ENCODE measurements at places on chromosomes 3 and 15.

- ATAC-seq: no peak
These were observed 102.8 kb downstream of the SNRPN start for GRCh38 chr15:25057574-25057973.

- no peak for ATAC-seq
These were observed 20.1 kb upstream of the FSTL1 start for GRCh38 chr3:120470870-120471269.

DNA sequence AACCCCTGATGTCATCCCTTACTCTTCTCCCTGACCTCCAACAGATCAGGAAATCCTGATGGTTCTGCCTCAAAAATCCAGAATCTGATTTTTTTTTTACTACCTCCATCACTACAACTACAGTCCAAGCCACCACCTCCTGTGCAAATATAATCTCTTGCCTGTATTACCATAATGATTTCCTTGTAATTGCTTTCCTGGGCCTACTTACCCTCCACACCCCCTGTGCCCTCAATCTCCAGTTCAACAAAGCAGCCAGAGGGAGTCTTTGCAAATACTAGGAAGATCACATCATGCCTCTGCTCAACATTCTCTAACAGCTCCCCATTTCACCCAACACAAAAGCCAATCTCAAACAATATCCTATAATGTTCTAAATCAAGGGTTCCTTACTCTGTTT, 159.9 kb downstream of the FMN1 start:
- no peak for ATAC-seq

DNA sequence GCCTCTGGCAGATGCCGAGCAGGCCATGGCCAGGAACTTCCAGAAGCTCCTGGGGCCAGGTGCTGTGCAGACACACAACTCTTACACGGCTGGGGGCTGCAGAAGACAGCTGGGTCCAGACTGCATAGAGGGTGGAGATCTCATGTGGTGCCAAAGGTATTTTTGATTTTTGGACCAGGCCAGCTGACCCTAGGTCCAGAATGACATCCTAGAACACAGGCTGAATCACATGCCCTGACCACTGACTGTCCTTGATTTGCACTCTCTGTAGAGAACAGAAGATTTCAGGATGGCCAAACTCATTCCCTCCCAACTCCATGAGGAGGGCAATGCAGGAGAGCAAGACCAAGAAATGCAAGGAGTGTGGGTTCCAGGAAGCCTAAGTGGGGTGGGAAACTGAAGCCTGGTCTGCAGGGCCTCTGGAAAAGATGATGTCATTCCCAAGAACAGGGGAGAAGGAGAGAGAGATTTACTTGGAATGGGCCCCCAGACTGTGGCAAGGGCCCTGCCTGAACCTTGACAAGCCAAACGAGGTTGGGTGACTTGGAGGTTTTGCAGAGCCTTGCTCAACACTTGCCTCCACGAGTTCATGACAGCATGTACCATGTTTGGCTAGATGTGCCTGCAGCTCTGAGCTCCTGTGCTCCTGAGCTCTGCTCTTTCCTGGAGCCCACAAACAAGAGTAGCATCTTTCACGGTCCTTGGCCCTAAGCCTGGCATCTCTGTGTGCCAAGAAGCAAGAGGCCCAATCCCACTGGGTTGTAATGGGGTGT, 38.5 kb upstream of the CTSH start:
- ATAC-seq: no peak

DNA sequence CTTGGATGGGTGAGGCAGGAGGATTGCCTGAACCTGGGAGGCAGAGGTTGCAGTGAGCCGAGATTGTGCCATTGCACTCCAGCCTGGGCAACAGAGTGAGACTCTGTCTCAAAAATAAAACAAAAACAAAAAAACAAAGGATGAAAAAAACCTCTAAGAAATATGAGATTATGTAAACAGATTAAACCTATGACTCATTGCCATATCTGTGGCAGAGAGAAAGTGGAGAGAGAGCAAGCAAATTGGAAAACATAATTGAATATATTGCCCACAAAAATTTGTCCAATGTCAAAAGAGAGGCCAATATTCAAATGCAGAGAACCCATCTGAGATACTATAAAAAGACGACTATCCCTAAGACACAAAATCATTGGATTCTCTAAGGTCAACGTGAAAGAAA, 1106.0 kb downstream of the OTOL1 start:
- ATAC-seq: no peak

DNA sequence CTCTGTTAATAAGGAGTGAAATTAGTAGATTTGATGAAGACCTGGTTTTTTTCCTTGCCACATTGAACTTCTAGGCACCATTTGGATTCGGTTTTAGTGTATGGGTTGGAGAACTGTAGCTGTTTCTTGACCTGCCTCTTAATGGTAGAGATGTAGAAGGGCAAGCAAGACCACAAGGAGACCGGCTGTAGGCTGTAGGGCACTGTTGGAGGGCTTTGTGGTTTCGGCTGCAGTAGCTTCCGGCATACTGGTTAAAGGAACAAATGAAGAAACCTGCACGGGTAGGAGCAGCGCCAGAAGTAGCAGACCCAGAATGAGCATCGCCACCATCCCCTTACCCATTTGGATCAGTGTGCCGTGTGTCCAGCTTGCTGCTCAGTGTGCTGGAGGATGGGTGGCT, 7.9 kb downstream of the PCLAF start:
- ATAC-seq: no peak

DNA sequence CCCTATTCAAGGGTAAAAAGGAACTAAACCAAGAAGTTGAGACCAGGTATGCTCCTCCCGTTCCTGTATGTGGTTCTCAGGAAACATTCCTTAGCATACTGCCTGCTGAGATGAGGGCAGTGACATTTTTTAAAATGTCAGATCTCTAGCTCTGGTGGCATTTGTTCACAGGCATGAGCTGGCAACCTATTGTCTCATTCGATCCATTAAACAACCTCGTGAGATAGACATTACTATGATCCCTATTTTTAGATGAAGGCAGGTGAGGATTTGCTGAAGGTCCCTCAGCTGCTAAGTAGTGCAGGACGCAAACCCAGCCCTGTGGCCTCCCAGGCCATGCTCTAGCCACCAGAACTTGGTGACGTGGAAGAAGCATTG, 74.9 kb downstream of the SIDT1 start:
- ATAC-seq: no peak

- ATAC-seq: no peak
These were observed 11.5 kb downstream of the UBP1 start for GRCh38 chr3:33428734-33429133.

DNA sequence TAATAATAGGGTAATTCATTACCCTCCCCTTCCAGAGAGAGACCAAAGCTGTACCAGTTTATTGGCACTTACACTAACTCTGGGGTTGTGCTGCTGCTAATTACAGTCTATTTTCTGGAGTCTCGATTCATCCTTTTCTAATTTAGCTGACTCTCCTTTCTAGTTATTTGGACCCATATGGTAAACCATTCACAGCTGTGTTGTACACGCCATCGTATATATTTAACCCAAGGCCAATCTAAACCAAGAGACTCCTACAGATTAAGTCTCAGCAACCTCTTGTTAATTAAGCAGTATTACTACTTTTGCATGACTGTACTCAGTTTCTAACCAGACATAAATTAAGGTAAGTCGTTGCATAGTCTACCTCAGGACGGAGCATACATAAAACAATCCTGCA, 22.5 kb downstream of the ANXA2 start:
- no peak for ATAC-seq

DNA sequence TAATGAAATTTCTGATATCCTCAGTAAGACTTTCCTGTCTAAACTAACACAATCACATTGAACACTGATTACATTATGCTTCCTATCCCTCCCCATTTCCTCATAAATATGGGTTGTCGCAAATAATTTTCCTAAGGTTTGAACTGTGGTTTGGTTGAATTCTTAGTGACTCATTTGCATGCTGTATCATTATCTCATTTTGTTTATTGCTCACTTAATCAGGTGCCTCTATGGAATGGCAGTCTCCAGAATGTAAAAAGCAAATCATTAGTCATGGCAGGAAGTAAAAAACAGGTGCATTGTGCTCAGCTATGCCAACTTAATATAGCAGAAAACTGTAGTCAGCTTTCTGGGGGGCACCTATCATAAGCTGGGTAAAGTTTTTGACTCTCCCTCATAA, 216.0 kb upstream of the ZBTB20 start:
- ATAC-seq: no peak

DNA sequence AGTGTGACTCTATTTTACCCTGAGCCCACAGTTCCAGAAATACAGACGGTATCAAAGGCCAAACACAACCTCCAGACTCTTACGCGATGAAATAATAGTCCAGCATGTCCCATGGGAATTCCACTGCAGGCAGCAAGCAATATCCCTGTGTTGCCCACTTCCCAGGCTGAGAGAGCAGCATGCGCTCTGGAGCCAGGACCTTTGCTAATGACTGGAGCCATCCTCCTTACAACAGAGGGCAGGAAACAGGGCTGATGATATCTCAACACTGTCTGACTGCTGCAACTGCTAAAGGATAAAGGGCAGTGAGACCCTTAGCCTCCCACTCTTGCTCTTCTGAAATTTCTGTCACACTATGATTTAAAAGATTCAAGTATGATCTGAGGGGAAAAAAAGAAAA, 34.8 kb downstream of the MCF2L2 start:
- ATAC-seq: no peak

- peak; percentile 96 for ATAC-seq
These were observed 490.2 kb downstream of the IGSF11 start for GRCh38 chr3:118544458-118544857.

DNA sequence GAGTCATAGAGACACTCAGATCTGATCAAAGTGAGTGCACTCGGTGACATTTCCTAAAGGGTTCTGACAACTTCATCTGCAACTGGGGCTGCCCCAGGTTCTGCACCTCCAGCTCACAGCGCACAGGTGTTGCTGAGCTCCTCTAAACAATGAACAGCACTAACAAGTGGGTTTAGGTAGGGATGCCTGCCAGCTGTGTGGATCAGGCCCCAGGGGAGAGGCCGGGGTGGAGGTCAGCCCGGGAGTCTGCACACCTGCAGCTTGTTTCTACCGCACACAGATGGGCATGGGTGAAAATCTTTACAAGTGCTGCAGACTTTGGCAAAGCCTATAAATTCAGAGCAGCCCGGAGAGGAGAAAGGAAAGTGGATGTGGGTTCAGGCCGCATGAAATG, 355 bp downstream of the FBXW12 start:
- no peak for ATAC-seq

DNA sequence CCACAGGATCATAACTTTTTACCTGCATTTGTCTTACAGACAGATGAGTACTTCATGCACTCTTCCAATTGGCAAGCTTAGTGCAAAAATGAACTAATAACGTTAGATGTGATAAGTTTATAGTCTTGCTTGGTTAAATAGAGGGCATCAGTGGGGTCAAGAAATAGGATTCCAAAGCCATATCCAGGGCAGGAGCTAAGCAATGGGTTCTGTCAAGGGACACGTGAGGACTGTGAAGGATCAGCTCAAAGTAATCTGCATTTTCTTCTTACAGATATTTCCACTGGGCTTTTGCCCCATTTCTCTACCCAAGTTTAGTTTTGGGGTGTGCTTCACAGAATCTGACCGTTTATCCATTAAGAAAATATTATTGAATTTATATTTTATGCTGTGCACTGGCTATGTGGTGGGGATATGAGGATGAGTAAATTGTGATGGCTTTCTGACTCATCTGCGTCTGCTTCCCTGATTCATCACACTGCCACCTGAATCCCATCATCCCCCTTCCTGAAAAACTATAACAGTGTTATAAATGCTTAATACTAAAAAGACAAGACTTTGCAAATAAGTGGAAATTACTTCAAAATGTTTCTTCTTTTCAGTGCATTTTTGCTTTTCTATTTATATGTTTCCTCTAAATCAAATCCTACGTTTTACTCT, 17.5 kb downstream of the PPP2R3A start:
- ATAC-seq: no peak

- peak; percentile 68 for ATAC-seq
These were observed 200.7 kb downstream of the KCNH8 start for GRCh38 chr3:19348941-19349564.

DNA sequence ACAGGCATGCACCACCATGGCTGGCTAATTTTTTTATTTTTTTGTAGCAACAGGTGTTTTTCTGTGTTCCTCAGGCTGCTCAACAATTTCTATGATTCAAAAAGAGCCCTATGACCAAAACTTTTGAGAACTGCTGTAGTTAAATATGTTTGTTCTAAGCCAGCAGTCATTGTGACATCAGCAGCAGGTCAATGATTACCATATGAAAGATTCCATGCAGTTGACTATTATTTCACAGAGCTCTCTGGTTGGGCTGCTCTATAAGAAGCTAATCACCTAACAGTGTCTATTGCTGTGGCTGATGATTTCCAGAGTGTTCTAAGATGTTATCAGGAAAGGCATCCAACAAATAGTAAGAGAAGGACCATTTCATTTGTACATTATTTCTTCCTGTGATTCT, at the start of gene CCDC54:
TSS of gene CCDC54 (plus strand) at position 289 of the 400 bp plus-strand sequence. CDS start 149 bp downstream, outside the sequence.
- ATAC-seq: no peak

GRCh38 chr3:169759256-169759655, 5.6 kb downstream of the TERC start:
- peak; percentile 41 for ATAC-seq

GRCh38 chr15:85403745-85404144, 23.3 kb downstream of the AKAP13 start:
- ATAC-seq: no peak

DNA sequence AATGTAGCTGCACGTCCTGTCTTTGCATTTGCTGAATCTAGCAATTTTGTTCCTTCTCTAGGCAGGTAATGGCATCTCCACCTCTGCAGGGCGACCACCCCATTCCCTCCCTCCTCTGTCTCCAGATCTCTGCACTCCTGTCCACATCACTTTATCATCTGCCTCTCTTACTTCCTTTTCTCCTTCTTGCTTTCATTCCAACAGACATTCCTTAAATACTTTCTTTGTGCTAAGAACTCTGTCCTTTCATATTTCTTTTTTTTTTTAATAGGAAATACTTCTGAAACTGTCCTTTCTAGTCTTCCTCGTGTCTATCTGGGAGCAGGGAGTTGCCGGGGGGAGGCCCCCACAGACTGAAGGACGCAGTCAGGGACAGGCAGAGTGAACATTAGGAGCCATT, 7.2 kb downstream of the ITIH3 start:
- ATAC-seq: no peak

- ATAC-seq: no peak
These were observed at the start of gene DRD3 for GRCh38 chr3:114178770-114179368. Gene DRD3, minus strand, starts transcription at chr3:114179052. Its CDS starts 7,060 bp downstream, at chr3:114171992.

GRCh38 chr3:73523661-73524060, 101.1 kb downstream of the PDZRN3 start:
- ATAC-seq: no peak

DNA sequence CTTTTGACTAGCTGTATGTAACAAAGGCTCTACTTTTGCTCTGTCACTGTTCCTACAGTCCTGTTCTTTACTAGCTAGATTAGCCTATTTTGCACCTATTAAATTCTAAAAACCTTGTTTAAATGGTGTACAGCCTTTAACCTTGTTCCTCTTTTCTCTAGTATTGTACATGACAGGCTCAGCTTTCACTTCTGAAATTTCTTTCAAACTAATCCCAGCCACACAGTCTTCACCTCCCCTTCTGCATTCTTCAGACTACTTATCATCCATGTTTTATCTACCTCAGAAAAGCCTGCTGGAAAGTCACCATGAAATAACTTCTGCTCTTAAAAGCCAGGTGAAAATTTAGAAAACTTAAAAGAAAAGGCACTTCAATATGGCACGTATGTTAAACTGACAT, 122.4 kb downstream of the NECTIN3 start:
- ATAC-seq: no peak

GRCh38 chr3:12353796-12354525, 65.1 kb downstream of the PPARG start:
- ATAC-seq: peak; percentile 47

All from esophagus mucosa (tissue), 1 donor.